ENCODE measurements at places on chromosomes 12 and 14.

DNA sequence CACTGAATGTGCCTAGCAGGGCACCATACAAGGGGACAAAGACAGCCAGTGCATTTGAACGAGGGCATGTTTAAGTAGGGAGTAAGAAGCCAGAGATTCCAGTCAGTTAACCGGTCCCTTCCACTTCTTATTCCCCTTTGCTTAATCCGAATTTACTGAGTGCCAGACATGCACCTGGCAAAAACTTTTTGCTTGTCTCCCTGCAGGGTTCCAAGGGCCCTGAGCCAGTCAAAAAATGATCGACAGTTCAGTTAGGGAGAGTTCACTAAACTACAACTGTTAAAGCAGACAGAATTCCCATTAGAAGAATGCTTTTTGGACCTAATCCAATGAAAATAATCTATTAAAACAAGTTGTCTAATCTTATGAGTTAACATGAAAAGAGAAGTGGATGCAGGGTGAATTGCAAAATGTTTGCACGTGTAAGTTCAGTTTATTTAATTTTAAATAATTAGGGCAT is 193.8 kb downstream of the TMTC2 start:
- DNase-seq: no peak

DNA sequence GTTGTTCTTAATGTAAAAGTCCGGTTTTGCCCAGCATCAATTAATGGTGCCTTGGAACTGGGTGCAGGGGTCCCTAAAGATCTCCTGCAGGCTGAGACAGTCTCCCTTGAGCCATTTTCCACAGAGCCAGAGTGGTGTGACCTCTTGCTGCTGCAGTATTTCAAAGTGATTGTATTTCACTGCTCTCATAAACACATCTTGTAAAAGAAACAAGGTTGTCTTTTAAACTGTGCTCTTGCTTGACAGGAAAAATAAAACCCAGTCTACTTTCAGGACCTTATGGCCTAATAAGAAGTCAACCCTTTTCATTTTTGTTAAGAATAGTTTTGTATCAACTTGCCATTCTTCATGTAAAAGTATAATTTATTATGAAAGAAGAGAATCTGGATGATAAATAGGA is 44.7 kb downstream of the TMEM117 start:
- no peak for DNase-seq

- no peak for DNase-seq
These were observed 61.5 kb downstream of the SLC2A13 start for GRCh38 chr12:40044396-40044795.

DNA sequence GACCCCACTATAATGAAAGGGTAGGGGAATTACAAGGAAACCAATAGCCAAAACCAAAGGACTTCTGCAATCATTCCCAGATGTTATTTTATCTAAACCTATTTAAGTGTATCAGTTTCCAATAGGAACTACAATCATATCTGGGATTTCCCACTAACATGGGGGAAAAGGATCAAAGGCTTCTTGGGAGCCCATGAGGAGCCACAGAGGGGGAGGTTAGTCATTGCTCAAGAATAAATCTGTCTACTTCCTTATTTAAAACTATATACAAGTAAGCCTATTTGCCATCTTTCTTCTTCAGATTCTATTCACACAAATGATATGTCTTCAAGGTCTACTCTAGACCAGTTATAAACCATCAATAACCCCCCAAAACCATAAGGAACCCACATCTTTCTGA is 33.1 kb downstream of the FGD6 start:
- DNase-seq: no peak

- DNase-seq: no peak
These were observed 34.3 kb downstream of the OVCH1 start for GRCh38 chr12:29463198-29463597.

- no peak for DNase-seq
These were observed 205.3 kb upstream of the SFSWAP start for GRCh38 chr12:131505561-131505960.

GRCh38 chr14:81625343-81625742 is 91.7 kb upstream of the SEL1L start:
- DNase-seq: peak; percentile 36

- no peak for DNase-seq
These were observed 175.4 kb upstream of the CDKN3 start for GRCh38 chr14:54221432-54221803.

DNA sequence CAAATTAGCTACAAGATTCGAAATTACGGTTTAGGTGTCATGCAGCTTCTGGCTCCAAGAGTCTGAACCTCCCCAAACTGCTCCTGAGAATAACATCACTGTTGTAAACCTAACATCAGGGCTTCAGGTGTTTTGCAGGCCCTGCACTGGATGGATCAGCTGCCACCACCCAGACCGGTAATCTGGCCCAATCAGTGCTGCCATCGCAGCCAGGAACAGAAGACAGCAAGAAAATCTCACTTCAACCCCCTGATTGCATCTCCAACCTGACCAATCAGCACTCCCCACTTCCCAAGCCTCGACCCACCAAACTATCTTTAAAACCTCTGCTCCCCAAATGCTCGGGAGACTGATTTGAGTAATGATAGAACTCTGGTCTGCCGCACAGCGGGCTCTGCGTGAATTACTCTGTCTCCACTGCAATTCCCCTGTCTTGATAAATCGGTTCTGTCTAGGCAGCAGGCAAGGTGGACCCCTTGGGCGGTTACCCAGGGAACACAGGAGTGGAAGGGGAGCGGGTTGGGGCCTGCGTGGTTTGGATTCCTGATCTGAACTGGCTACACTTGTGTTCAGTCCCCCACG is 268.5 kb upstream of the SFSWAP start:
- DNase-seq: no peak

GRCh38 chr12:132631666-132632065 is 13.1 kb downstream of the P2RX2 start:
- no peak for DNase-seq

- DNase-seq: no peak
These were observed 7.0 kb upstream of the KRT71 start for GRCh38 chr12:52559979-52560378.

- no peak for DNase-seq
These were observed 1.5 kb upstream of the B3GNT4 start for GRCh38 chr12:122202017-122202416.

DNA sequence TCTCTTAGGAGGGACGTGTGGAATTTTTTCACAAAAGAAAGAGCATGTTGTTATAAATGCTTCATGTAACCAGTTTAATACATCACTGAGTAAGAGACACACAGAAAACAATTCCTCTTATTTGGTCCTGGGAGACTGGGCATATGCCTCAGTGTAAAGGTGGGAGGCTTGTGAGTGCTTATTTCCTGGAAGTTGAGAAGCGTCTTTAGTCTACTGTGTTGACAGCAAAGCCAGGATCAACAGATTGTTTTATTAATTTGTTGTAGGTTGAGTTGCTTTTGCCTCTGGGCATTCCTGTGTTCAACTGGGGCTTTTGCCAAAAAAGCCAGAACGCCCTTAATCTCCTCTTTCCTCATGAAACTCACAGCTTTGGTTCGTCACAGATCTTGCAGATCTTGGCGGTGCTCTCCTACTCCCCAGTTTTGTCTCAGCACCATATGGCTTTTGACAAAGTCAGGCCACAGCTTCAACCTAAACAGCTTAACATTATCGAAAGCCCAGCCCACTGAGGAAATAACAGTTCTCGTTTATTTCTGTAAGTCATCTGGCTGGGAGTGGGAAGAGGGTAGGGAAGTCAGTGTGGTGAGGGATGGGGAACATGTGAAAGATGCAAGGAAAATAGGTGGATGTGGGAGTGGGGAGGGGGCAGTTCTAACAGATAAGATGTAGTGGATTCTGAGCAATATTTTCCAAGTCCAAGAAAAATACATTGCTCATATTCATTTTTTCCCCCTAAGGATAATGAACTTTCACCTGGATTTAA is 227.2 kb downstream of the DACT1 start:
- DNase-seq: peak; percentile 62

GRCh38 chr12:117580718-117581062 is 219.3 kb upstream of the NOS1 start:
- no peak for DNase-seq

- peak; percentile 10 for DNase-seq
These were observed 199.5 kb upstream of the CAND1 start for GRCh38 chr12:67069451-67070306.

GRCh38 chr12:109597795-109598427 is 24.3 kb downstream of the MVK start:
- peak; percentile 93 for DNase-seq

DNA sequence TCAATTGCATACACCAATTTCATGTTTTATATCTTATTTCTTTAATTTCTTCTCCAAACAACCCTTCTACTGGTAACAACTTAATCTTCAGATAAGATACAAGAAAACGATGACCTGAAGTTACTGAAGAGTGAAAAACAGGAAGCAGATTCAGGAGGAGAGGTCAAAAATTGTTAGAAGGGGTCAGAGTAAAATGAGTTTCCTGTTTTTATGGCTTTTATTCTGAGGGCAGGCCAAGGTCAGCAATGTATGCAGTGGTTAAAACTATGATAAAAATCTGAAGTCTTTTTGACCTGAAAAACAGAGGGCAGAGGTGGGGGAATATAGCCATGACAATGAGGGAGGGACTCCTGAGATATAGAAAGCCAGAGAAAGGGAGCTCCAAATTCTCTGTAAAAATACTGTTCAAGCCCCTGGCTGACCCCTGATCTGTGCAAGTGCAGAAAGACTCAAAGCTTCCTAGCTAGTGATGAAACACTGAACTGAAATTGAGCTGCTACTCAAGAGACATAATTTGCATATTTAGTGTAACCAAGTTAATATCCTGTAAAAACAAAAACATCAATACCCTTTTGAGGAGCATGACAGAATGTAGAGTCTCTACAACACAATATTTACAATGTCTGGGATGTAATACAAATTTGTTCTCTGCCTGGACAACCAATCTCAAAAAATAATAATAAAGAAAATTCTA is 514.3 kb upstream of the SEL1L start:
- no peak for DNase-seq

DNA sequence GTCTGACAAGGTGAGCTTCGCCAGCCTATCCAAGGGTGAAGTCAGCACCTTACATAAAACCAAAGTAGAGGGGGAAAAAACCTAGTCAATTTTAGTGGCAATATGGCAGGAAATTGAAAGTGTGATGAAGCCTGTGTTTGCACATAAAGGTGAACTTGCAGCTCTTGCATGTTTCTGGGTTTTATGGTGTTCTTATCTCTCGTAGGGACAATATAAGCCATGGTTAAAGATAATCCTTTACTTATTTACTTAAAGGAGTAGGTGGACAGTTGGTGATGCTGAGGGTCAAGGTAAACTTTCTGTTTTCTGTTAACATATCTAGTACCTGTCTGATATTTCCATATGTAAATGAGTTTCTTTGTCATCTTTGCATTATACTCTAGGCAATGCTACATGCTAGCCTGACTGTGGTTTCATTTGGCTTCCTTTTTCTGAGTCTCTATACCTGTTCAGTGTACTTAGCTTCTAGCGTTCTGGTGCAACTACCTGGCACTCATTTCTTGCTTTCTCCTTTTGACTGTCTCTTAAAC is 32.8 kb downstream of the CCDC91 start:
- DNase-seq: no peak

DNA sequence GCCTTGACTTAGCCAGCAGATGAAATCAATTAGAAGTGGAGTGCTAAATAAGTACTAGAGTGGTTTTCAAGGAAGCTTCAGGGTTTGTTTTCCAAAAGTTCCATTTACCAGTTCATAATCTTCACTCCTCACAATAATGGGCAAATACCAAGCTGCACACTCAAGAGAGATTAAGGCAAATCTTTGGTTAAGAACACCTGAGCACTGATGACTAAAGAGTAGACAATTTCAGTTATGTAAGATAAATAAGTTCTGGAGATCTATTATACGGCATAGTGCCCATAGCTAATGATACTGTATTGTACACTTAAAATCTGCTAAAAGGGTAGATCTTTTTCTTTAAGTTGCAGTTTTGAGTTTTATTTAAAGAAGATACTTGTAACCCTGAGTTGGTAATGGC is 125.0 kb downstream of the ARMH4 start:
- DNase-seq: no peak

- no peak for DNase-seq
These were observed 38.3 kb downstream of the NIN start for GRCh38 chr14:50792634-50793068.

GRCh38 chr14:30389134-30389876 is 169.7 kb upstream of the G2E3 start:
- DNase-seq: peak; percentile 10

DNA sequence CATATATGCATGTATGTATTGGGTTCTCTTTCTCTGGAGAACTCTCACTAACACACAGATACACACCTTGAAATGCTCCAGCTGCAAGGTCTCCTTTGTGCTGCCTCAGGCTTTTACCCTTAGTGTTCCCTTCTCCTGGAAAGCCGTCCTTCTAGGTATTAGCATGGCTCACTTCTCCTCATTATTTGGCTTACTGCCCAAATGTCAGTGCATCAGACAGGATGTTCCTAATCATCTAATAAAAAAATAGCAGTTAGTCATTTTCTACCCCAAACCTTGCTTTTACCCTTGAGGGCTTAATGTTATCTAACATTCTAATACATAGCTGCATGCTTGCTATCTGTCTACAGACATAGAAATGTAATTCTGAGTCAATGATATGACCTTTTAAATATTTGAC is 109.0 kb upstream of the SLC16A7 start:
- no peak for DNase-seq

GRCh38 chr14:102063109-102063807 is 23.6 kb downstream of the HSP90AA1 start:
- peak; percentile 85 for DNase-seq

- DNase-seq: no peak
These were observed 18.9 kb downstream of the PYROXD1 start for GRCh38 chr12:21456291-21456780.

Data from HTR-8/SVneo (cell line).